ENCODE measurements at places on chromosomes 4 and X.

DNA sequence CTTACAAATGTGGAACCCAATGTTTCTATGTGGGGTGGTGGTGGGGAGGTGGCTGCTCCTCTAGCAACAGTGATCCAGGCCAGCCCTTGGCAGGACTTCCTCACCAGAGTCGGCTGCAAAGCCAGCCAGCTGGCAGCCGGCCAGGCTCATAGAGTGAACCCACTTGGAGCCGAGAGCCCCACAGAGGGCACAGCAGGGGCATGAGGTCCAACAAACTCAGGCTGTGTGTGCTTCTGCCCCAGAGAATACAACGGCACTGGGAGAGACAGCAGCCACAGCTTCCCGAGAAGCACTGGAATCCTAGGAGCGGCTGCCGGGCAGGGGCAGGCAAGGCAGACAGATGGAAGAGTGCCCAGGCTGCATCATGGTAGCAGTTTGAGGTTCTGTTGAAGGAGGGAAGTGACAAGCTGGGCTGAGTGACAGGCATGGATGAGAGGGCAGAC, 23.5 kb upstream of the SOWAHD start:
- DNase-seq: peak; percentile 61

DNA sequence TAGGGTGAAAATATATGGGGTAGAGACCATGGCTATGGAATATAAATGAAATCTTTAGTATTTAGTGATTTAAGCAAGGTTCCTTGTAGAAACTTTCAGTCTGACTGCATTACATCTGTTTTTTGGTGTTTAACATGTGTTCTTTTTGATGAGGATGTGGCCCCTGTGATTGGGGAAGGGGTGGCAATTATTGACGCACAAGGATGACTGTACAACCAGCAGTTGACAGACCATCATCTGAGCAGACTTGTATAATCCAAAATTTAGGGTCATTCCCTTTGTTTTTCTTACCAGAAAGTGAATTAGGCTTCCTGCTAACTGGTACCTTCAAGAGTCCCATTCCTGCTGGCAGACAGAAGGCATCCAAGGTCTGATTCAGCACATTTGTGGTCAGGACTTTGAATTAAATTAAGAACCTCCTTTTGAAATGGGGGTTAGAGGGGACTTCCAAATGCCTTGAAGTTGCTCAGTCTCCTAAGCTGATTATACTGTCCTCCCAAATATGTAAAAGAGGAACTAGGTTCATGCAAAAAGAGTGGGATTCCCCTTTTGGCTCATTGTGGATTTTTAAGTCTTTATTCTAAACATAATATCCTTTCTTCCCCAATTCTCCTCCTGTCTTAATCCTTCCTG, 112.4 kb upstream of the CXCL13 start:
- DNase-seq: no peak

DNA sequence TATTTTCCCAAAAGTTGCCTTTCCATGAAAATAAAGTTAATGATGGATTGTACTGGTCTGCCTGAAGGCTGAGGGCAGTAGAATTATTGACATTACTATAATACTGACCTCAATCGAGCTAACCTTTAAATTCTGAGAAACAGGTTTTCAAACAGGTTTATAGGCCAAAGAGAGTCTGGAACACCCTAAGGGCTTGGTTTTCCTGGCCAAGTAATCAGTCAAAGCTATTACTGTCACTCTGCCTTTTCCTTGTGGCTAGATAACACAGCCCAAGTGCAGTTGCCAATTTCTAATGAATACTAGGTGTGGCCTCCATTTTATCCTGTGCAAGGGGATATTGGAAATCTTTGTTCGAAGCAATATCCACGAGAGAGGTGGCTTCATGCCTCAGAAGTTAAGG, 75.2 kb downstream of the INTS12 start:
- no peak for DNase-seq

- DNase-seq: no peak
Measured at GRCh38 chrX:124028182-124028581, 66.7 kb downstream of the STAG2 start.

- no peak for DNase-seq
Measured at GRCh38 chrX:9644335-9644734, 121.3 kb downstream of the GPR143 start.

GRCh38 chrX:97295954-97296353, 412.2 kb downstream of the RPA4 start:
- DNase-seq: no peak

DNA sequence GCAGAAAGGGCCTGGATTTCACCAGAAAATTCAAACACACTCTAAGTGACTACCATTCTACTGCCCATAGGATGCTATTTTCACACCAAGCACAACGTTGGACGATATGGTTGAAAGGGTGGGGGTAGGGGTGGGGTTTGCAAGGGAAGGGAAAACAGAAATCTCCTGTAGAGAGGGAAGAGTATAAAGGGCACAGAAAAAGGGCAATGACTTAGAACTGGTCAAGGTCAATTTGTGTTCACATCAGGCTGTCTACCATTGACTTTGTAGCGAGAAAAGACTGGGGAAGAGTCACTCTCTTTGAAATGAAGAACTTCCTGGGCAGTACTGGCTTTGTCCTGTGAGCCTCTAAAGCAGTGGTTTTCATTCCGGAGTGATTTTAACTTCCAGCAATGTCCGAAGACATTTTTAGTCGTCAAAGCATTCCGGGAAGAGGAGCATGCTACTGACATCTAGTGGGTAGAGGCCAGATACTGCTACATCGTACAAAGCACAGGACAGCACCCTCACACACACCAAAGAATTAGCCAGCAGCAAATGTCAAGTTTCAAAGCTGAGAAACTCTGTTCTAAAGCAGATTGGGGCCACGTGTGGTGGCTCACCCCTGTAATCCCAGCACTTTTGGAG, 48.4 kb upstream of the SLC7A3 start:
- DNase-seq: no peak

GRCh38 chrX:70132877-70133302, 357 bp upstream of the IGBP1 start:
- no peak for DNase-seq

GRCh38 chr4:185634066-185634652, 98.9 kb upstream of the PDLIM3 start:
- no peak for DNase-seq

DNA sequence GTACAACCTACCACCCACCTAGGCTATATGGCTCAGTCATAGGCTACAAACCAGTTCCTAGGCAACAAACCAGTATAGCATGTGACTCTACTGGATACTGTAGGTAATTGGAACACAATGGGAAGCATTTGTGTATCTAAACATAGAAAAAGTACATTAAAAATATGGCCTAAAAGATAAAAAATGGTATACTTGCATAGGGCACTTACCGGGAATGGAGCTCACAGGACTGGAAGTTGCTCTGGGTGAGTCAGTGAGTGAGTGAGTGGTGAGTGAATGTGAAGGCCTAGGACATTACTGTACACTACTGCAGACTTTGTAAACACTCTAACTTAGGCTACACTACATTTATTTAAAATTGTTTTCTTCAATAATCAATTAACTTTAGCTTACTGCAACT, 139.2 kb upstream of the RBPJ start:
- no peak for DNase-seq

- no peak for DNase-seq
Measured at GRCh38 chr4:54726907-54727306, 69.2 kb downstream of the KIT start.

- DNase-seq: no peak
Measured at GRCh38 chr4:6989331-6989923, 53.7 kb upstream of the TADA2B start.

DNA sequence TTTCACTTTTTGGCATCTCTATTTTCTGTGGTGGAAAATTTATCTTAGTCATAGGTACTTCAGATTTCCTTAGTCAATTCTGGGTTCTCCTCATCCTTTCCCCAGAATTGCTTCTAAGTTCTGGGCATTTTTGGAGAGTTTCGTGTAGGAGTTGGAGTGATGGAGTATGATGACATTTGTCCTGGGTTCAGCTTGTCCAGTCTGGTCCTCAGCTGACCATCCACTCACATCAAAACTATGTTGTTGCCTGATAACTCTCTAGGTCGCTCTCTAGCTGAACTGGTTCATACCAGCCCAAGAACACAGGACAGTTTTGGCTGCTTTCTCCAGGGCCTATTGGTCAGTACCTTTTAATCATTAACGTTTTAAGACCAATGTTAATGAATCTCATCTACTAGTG, 13.2 kb downstream of the PTTG2 start:
- DNase-seq: no peak

GRCh38 chrX:153530411-153531129, 13.1 kb downstream of the ATP2B3 start:
- DNase-seq: peak; percentile 13

GRCh38 chr4:165610679-165611437, 232.1 kb downstream of the CPE start:
- no peak for DNase-seq

- no peak for DNase-seq
Measured at GRCh38 chr4:168854350-168854921, 155.6 kb downstream of the CBR4 start.

DNA sequence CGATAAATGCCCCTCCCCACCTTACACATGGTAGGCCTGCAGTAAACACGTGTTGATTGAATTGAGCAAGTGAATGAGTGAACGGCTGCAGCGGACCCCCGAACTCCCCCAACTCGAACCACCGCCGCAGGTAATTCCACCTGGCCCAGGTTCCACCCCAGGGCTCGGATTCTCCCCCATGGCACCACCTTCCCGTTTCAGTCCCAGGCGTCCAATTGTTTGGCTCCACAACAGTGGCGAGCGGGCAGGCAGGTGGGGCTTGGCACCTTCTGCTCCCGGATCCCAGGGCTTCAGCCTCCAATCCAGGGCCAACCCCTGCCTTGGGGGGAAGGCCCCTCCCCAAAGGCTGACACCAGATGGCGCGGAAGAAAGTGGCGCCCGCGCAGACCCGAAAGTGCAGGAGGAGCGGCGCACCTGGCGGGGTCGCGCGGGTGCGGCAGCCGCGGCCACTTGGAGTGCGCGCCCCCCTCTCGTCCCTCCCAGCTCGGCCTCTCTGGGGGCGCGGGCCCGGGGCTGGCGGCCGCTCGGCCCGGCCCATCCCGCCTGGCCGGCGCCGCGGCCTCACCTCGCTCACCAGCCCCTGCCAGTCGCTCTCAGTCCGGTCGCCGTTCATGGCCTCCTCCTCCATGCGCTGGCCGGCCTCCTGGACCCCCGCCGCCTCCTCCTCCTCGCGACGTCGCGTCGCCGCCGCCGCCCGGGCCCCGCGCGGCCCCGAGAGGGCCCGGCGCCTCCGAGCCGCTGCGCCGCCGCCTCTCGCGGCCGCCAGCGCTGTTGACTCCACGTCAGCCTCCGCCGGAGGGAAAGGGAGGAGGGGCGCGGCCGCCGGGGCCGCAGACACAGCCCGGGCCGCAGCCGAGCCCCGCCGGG, at the start of gene CCDC149:
Gene CCDC149 (minus strand): TSS at position 791 of the 867 bp plus-strand sequence. CDS start 178 bp downstream, at position 613.
- DNase-seq: peak; percentile 41

DNA sequence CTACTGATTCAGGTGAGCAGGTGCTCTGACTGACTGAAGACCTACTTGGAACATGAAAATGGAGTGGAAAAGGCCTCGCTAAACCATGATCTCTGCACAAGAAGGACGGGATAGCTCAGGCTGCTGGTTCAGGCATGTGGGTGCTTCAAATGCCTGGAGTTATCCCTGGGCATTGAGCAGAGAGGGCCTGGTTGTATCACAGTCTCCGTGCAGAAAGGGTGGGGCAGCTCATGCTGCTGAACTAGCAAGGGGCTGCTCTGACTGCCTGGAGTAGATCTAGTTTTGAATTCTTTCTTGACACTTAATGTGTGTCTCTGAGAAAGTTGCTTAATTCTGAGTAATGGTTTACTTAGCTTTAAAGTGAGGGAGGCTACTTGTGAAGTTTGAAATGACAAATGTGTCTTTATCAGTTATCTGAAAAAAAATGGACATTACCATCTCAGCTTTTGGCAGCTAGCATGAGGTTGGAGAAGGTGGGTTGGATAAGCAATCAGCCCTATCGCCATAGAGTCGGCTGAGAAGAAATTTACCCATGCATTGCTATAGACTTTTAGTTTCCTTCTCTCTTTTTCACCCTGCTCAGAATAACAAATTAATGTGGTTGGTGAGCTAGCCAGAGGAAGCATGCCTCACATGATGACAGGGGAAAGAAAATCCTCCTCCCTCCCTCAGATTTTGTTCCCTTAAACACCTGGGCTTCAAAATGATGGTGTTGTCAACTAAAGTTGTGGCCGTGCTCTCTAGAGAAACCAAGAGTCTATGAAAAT, 832.4 kb downstream of the STIM2 start:
- DNase-seq: no peak

DNA sequence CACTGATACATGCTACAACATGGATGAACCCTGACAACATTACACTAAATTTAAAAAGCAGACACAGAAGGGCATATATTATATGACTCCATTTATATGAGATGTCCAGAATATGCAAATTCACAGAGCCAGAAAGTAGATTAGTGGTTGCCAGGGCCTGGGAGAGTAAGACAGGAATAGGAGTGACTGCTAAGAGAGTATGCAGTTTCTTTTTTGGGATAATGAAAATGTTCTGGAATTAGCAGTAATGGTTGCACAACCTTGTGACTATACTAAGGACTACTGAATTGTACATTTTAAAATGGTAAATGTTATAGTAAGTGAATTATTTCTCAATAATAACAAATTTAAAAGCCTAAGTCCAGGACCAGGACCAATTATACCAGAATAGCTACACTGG, 29.5 kb upstream of the NUP54 start:
- DNase-seq: no peak

DNA sequence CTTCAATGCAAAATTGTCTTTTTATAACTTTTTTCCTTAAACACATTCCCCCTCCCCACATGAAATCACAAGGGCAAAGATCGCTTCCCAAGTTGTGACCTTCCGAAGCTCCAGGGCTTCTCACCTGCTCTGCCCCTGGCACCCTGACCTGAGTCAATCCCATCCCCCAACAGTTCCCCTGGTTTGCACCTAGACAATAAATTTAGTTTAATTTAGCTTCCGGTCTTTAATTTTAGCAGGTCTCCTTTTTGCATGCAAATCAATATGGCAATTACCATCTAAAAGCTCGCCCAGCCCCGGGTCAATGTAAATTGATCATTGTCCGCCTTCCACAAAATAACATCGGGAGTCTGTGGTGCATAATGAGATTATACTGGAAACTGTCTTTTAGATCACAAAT, 6.8 kb downstream of the BCOR start:
- no peak for DNase-seq

- DNase-seq: no peak
Measured at GRCh38 chr4:173056710-173057109, 111.9 kb upstream of the GALNT7 start.

DNA sequence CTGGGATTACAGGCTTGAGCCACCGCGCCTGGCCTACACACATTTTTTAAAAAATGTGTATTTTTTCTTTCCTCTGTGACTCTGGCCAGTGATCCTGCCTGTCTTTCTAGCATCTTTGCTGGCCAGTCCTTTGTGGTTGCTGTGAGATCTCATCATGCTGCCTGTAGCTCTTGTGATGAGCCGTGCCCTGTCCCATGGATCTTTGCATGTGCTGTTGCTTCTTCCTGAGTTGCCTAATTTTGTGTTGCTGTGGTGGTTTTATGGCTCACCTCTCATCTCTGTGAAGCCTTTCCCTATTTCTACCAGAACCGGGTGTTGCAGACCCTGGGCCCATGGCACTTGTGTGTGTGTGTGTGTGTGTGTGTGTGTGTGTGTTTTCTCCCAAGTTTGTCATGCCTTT, 8.3 kb downstream of the NSD2 start:
- DNase-seq: no peak

- DNase-seq: no peak
Measured at GRCh38 chr4:86592553-86593249, 1.4 kb upstream of the PTPN13 start.

- DNase-seq: no peak
Measured at GRCh38 chr4:52987392-52988056, 125.4 kb downstream of the RASL11B start.

GRCh38 chr4:76850010-76850441, 47.9 kb downstream of the SOWAHB start:
- DNase-seq: no peak

- DNase-seq: peak; percentile 19
Measured at GRCh38 chr4:139419388-139419914, 34.5 kb upstream of the RAB33B start.

GRCh38 chrX:149494844-149495565, 10.1 kb downstream of the IDS start:
- DNase-seq: no peak
